ENCODE measurements at places on chromosomes 2 and 18.

DNA sequence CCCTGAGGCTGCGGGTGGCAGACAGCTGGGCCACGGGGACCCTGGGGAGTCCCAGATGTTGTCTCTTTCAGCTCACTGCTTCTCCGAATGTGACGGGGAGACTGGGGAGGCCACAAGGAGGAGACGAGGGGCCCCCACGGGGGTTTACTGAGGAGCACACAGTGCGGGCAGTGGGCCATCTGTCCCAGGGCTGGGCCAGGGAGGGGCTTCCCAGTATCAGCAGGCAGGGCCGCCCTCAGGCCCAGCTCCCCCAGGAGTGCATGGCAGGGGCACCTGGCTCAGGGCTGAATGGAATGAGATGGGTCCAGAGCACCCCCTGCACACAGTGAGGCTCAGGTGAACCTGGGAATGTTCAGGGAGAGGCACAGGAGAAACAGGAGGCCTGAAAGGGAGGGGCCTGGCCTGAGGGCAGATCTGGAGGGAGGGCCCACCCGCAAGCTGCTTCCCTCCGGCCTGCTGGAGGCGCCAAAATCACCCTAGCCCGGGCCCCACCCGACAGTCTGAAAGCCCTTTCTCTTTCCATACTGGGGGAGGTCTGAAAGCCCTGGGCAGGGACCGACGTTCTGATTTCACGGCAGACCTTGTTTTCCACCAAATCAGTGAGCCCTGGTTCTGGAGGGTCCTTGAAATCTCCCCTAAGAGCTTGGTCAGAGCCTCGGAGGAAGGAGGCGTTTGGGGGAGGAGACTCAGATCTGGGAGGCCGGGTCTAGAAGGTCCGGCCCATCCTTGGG lies 35.5 kb upstream of the PTMA start:
- peak; percentile 88 for DNase-seq

GRCh38 chr18:39871961-39872360 lies 2083.1 kb upstream of the PIK3C3 start:
- no peak for DNase-seq

GRCh38 chr2:66691031-66691965 lies 256.4 kb downstream of the MEIS1 start:
- no peak for DNase-seq

DNA sequence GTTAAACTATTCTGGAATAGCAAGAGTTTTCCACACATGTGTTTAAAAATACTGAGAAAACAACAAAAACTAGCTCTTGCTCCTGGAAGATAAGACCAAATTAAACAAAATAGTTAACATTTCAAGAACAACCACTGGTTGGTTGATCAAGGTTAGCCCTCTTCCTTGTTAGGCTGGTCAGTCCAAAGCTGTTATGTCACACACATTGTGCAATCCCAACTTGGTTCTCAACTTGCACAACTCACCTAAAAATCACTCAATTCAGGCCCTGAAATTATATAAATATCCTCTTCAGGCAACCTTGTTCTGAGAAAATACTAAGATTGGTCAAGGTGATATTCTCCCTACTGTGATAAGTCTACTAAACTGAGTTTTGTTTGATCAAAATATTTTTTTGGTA lies 169.7 kb upstream of the LRP1B start:
- DNase-seq, result no peak

DNA sequence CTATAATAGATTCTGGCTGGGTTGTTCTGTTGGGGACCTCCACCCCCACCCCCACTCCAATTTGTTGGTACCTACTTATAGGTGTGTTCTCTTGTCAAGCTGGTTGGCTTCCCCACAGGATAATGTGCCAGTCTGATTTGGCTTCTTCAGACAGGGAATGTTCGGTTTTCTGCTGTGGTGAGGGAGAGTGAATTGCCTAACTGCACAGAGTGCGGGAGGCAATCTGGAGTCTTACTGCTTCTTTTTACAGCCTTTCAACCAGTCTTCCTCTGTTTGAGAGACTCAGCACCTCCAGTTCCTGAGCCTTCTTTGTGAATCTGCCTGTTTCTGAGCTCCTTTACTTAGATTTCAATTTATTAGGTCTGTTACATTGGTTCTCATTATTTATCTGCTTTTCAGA lies 27.4 kb upstream of the SNORC start:
- DNase-seq, result no peak

DNA sequence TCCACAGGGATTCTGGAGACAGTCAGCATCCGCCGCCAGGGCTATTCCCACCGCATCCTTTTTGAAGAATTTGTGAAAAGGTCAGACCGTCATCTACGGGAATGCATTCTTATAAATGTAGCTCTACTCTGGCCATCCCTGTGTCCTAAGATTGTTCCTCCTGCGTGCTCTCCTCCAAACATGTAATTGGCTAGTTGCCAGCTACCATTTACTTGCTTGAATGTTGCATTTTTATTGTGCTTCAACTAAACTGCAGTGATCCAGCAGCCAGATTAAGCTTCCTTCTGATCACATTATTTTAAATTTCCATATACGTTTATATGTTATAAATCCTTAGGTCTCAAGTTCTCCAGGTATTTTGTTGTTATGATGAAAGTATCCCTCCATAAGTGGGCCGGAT lies 248.5 kb upstream of the SP5 start:
- DNase-seq, result no peak

- DNase-seq, result no peak
Measured at GRCh38 chr2:147242445-147242844, 602.4 kb upstream of the ACVR2A start.

DNA sequence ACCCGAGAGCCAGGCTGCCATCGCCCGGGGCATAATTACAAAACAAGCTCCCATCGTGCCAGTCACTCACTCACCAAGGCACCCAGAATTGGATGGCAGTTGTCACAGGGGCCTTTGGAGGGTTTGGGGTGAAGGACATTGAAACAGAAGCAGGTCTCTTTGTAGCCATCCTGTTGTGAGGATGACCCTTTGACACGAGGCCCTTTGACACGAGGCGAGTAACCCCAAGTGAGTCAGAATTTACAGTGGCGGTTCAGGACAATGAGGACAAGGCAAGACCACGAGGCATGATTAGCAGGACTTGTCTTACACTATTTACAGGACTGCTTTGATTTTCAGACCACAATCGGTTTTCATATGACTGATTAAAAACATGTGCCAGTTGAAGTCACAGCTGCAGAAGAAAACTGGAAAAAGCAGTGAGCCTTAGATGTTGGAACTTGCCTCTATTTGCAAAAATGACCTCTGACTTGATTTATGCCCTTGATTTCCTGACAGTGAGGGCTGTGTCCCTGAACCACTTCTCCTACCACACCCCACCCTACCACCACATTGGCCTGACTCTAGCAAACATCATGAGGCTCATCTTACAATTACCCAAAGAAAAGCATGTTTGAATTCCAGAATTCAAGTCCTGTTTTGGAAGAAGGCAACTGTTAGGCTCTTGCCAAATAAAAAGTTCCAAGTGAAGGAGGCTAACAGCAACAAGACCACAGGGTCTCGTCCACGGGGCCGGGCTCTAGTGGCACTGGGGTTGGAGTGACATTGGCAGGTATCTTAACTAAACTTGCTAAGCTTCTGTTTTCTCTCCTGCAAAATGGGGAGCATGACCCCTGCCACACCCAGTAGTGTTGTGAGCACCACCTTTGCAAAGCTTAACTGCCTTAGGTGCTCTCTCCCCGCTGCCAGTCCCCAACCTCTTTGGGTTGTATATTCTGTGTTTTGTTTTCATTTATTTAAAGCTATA lies 64.4 kb upstream of the FOSL2 start:
- DNase-seq, result no peak

DNA sequence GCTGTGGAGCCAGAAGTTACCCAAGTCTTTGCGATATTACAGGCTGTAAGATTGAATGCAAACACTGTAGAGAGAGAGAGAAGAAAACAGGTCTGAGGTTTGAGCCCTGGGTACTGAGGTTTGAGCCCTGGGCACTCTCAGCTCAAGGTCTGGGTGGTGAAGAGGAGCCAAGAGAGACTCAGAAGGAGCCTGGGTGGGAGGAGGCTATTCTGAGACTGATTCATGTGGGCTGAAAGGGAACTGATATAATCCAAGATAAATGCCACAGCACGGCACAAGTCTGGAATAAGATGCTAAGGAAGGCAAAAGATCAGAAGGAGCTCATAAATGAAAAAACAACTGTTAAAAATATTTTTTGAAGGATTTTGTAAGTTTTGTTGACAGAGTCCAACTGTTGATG lies 407.6 kb upstream of the HS6ST1 start:
- no peak for DNase-seq

GRCh38 chr2:201680743-201681142 lies 17.7 kb downstream of the MPP4 start:
- DNase-seq, result no peak

DNA sequence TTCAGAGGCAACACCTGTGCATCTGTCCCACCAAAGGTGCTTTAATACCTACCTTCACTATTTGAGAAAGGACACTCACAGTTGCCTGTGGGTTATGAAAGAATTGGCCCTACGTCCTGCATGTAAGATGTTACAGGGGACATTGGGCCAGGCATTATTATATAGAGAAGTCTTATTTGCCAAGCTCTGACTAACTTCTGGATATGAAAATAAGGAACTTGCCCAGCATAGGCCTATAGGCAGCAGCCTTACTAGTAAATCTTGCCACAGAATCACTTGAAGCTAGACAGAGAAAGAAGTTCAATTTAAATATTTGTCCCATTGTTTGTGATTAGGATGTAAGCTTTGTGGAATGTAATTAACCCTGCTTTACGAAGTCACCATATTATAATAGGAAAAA lies 41.7 kb downstream of the NLRC4 start:
- DNase-seq, result no peak

DNA sequence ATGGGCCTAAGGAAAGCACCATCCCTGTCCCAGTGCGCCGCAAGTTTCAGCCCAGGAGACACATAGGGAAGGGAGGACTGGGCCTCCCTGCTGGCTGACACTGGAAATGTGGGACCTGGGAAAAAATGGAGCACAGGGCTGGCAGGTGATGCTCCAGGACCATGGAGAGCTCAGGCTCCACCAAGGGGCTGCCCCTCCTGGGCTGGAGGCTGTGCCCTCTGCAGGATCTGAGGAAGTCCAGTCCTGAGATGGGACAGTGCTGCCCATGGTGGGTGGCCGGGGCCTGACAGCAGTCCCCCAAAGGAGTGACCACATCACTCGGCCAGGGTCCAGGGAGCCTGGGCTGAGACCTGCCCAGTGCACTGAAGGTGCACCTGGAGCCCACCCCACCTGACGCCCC lies 108.6 kb upstream of the TEKT4 start:
- DNase-seq, result no peak

GRCh38 chr2:35428548-35428947 lies 927.0 kb upstream of the CRIM1 start:
- no peak for DNase-seq

DNA sequence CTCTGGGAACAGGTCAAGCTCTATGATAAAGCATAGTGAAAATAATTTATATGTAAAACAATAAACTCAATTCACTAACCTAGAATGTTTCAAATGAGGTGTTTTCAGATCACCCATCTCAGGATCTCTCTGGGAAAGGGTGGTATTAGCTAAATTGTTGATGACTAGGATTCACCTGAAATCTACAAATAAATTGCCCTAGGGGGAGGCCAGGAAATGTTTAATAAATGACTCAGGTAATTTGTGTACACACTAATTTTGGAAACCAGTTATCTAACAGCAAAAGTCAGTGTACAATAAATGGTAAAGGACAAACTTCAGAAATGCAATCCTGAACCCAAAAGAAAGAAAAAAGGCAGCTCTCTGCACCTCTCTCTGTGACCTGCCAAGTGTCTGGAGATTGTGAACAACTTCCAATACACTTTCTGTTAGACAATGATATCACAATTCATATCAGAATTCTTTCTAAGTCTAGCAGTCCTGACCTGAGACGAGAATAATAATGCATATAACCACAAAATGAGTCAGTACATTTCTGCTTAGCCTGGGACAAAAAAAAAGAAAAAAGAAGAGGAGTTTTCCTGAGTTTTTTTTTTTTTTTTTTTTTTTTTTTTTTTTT lies 760.0 kb downstream of the EPHA4 start:
- DNase-seq, result no peak

DNA sequence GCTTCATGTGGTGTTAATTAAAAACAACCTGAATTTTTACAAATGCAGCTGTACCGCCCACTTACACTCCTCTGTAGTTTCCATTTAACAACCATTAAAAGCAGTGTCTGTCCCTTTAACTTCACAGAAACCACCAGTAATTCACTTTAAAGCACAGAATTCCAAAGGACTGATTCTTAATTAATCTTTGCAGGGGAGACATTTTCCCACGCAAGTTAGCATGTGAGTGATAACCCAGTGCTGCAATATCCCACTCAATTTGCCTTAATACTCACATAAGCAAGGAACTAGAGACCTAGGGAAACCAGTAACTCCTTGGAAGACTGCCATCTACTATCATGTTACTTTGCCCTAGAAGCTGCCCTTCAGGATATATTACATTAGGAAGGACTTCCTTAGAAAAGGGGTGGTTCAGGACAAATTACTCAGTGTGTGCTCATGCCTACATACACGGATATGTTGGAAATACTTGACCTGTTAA lies 102.3 kb downstream of the OSR1 start:
- DNase-seq, result no peak

DNA sequence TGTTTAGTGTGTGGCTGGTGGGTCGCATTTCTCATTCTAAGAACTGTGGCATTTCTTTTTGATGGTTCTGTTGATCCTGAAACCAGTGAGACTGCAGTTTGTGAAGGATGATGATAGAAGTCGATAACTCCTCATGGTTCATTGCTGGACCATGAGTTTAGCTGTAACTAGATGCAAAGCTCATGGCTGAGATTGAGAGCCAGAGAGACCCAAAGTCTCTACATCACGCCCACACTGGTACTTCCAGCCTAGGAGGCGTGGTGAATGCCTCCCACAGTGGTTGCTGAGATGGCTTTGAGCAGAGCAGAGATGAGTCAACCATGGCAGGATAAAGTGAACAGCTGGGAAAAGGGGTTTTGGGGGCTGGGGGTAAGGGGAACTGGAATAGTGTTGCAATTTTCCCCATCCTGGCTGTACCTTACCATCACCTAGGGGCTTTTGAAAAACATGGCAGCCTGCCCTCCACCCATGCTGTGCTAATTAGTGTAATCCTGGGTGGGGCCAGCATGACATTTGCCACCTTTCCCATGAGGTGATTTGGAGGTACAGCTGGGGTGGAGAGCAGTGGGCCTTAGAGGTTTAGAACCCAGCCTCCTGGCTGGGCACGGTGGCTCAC lies 24.1 kb downstream of the INPP4A start:
- DNase-seq, result no peak

Data from CD4-positive, alpha-beta T cell treated with Interferon alpha-2 for 1 hour (primary cell).